ENCODE measurements at places on chromosomes 5 and 9.

DNA sequence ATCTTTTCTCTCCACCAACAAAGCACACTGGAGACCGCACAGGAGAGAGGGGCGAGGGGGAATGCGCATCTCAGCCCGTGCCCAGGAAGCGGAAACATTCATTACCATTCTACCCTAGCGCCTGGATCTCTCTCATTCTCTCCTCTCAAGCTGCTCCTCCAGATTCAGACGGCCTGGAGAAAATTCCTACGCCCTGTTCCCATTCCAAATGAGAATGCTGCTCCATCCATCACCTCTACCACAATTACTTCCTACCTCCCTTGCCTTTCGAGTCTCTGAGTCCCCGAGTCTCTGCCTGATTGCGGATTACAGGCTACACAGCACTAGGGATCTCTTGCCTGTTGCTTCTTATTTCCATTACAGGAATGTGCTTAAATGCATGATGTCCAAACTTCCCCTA lies 6.7 kb downstream of the DDX31 start:
- DNase-seq = no peak

DNA sequence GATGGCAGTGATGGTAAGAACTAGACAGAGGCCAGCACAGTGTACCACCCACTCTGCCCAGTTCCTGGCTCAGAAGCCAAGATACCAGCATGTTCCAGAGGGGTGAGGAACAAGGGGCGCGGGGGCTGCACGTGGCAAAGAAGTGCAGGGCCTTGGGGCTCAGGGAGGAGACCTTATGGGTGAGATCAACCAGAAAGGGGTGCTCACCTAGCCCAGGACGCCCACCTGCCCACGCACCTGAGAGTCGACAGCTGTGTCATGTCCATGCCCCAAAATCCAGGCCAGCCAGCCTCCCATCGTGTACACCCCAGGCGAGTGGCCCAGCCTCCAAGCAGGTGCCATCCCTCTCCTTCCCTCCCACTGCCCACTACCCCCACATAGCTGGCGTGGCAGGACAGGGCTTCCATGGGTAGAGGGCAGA lies 34.9 kb downstream of the BICD2 start:
- no peak for DNase-seq

- DNase-seq = no peak
Observed at GRCh38 chr5:115944501-115944900, 17.8 kb upstream of the LVRN start.

GRCh38 chr9:126536131-126536530 lies 77.6 kb upstream of the LMX1B start:
- DNase-seq = no peak

DNA sequence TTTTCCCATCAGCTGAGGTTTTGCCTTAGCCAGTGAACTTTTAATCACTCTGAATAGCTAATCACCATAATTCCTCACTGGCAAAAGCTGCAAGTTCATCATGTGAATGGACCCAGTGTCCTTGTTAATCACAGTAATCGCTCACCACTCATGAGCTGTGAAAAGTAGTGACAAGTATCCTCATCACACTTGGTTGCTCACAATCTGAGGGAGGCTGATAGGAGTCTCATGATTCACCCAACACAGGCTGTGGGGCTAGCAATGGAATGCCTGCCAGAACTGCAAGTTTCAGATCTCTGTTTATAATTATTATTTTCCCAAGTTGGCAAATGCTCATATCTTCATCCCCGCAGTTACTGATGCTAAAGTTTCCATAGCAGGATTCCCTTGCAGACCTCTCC lies 467.2 kb downstream of the KIF4B start:
- no peak for DNase-seq

DNA sequence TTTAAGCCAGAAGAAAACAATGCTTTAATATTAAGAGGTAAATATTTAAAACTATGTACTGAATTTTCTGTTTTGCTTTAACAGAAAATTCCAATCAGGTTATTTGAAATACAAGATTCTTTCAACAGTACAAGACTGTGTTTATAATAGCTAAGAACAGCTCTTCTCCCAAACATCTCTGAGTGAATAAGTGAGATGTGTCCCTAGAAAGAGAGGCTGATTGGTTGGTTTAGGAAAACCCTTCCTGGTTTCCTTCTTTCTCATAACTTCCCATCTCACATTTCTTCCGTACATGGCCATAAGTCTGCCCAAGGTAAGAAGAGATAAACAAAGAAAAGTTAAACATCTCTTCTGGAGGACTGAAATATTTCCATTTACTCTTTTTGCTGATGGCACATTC lies 145.9 kb downstream of the FANCC start:
- DNase-seq = no peak

- DNase-seq = no peak
Observed at GRCh38 chr5:95600557-95600956, 19.3 kb upstream of the GPR150 start.

GRCh38 chr9:129964901-129965734 lies 77.9 kb downstream of the FNBP1 start:
- no peak for DNase-seq

DNA sequence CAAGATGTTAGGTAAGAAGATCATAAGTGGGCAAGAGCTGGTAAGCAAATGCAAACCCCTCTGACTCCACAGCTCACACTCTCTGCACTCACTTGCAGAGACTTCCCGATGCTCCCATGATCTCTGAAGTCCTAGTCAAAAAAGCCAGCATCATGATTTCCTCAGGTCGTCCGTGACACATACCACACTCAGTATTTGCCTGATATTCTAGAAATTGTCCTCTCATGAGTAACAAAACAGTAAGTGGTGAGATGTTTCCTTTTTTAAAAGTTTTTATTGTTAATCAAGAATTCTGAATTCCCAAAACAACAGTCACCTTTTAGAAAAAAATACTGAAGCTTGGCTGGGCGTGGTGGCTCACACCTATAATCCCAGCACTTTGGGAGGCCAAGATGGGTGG lies 194.6 kb downstream of the DENND1A start:
- no peak for DNase-seq

DNA sequence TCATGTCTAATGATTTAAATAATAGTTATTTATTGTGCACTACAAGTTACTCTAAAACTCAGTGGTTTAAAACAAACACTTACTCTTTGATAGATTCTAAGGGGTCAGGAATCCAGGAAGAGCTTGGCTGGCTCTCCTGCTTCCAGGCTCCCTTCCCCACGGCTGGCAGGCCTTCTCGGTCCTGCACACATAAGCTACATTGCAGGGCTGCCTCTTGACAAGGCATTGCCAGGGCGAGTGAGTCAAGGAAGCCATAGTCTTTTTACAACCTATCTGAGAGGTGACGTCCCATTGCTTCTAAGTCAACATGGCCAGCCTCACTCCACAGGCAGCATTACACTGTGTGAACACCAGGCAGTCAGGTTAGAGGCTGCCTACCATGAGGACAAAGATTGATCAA lies 119.8 kb downstream of the AUH start:
- DNase-seq = no peak

- peak; percentile 62 for DNase-seq
Observed at GRCh38 chr9:34992376-34992951, 2.9 kb downstream of the DNAJB5 start.

GRCh38 chr9:28774433-28775235 lies 1201.4 kb upstream of the C9orf72 start:
- no peak for DNase-seq

DNA sequence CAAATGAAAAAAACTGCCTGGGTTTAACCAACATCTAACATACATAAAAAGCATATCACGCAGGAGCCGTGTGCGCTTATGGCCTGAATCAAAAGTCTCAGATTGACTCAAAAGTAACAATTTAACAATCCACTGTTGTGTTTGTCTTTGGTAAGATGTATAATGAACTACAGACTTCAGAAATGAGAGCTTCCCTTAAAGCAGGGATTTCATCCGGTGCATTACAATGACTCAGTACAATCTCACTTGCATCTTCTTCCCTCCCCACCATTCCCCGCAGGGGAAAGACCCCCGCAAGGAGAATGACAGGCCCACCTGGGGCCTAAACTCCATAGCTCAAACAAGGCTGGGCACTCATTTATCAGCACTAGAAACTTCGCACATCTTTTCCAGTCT lies 1.4 kb downstream of the ZFR start:
- DNase-seq = peak; percentile 41

DNA sequence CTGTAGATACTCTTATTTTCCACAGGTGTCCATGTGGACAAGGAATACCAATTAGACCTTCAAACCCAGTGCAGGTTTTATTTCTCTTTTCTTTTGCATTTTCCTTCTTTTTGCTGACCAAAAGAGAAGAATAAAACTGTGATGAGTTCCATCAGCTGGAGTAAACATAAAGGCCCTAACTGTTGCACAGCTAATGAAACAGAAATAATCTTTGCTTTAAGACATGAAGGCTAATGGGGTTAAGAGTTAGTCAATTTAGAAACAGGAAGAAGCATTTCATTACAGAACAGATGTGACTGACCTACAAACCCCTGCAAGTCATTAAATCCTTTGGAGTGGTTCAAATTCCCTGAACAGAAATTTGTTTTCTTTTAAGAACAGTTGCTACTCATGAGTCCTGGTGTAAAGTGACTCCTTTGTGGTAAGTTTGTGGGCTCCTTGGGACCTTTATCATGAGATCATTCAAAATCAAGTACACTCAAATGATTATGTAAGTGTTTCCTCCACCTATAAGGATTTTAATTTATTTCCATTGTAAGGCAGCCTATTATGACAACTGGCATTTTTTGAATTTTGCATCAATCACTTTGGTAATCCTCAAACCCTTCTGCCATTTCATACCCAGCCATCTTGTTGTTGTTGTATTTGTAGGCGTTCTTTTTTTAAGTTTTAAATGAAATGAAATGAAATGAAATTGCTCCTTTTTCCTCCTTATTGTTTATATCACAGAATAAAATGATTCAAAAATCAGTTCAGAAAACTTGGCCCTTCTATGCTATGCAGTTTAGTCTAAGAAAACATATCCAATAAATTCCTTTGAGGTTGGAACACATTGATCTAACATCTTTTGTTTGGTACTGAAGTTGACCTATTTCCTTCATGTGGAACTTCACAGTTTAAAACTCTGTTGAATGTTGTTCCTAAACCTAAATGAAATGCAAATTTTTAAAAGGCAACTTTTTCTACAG lies 1.3 kb downstream of the MINAR2 start:
- no peak for DNase-seq

DNA sequence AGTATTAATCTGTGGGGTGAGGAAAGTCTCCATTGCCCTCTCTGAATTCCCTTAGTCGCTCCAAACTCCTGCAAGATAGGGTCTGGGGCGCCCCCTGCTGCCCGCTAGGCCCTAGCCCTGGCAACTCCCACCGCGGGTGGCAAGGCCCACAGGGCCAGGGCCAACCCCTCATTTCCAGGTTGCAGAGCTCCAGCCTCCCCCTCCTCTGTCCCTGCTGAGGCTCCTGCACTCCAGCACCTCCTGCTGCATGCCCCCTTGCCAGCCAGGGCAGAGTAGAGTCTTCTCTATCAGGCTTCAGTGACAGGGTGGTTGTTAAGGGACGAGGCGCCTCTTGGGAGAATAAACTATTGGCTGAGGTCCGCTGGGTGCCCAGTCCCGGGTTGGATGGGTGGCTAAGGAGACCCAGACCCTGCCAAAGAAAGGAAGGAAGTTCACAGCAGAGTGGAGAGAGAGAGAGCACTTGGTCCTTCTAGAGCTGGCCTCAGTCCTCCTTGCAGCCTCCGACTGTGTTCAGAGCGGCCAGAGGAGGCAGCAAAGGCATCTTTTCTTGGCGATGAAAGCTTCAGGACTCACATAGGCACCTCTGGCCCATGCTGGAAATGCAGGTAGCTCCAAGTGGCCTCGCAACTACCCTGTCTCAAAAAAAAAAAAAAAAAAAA lies 45.6 kb downstream of the SAR1B start:
- DNase-seq = peak; percentile 95

DNA sequence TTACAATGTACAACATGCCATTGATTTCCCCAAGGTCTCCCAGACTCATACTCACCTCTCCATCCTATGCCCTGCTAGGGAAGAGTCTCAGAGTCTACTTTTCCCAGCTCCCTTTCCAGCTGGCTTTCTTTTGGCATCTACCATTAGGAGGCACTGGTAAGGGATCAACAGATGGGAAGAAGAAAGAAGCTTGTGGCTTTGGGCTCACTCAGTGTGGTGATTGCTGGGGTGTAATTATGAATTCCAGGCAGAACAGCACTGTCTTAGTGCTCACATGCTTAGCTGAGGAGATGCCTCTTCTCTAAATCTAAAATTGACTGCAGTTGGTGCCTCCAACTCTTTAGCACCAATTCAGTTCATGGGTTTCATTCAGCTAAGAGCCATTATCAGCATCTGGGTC lies 330.0 kb downstream of the PSAT1 start:
- no peak for DNase-seq

- no peak for DNase-seq
Observed at GRCh38 chr5:103425686-103426454, 136.7 kb downstream of the NUDT12 start.

GRCh38 chr5:175663186-175664184 lies 5.6 kb downstream of the HRH2 start:
- no peak for DNase-seq

- DNase-seq = no peak
Observed at GRCh38 chr5:124761010-124761409, 14.6 kb upstream of the ZNF608 start.

GRCh38 chr9:14511452-14511851 lies 181.8 kb downstream of the ZDHHC21 start:
- no peak for DNase-seq

- no peak for DNase-seq
Observed at GRCh38 chr5:31962871-31963307, 211.2 kb downstream of the GOLPH3 start.

- peak; percentile 20 for DNase-seq
Observed at GRCh38 chr5:153974131-153974812, 64.4 kb downstream of the FAM114A2 start.

- no peak for DNase-seq
Observed at GRCh38 chr5:60945813-60946187, 795 bp downstream of the NDUFAF2 start.

- no peak for DNase-seq
Observed at GRCh38 chr9:4507306-4508130, 17.2 kb downstream of the SLC1A1 start.

GRCh38 chr5:160460377-160461049 lies 38.9 kb downstream of the PTTG1 start:
- DNase-seq = no peak

GRCh38 chr5:6498968-6499367 lies 50.3 kb downstream of the UBE2QL1 start:
- no peak for DNase-seq

DNA sequence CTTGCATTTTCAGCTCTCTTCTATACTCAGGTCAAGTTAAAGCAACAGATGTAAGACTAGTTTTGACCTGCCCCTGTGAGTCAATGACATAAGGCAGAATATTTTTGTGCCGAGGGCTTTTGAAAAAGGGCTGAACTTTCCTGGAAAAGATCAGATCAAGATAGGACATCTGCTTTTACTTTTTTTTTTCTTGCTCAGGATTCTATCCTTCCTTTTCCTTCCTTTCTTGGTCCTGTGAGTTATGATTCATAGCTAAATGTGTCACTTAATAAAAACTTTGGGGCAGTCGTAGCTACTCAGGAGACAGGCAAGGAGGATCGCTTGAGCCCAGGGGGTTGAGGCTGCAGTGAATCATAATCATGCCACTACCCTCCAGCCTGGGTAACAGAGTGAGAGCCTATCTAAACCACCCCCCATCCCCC lies 84.3 kb upstream of the BRINP1 start:
- no peak for DNase-seq

GRCh38 chr5:133506181-133506580 lies 106.2 kb downstream of the FSTL4 start:
- no peak for DNase-seq

All from activated CD4-positive, alpha-beta T cell treated with anti-CD3 and anti-CD28 coated beads, Interleukin-2, amount 50 U/mL, for 48 hours (primary cell).